Lung (tissue), 17 donors: ENCODE measurements at places on chromosomes 1 and 21. TPM values are rescaled to one million over a fixed set of nuclear protein-coding genes. Genes with fewer than 3 reads are reported as not detected.

DNA sequence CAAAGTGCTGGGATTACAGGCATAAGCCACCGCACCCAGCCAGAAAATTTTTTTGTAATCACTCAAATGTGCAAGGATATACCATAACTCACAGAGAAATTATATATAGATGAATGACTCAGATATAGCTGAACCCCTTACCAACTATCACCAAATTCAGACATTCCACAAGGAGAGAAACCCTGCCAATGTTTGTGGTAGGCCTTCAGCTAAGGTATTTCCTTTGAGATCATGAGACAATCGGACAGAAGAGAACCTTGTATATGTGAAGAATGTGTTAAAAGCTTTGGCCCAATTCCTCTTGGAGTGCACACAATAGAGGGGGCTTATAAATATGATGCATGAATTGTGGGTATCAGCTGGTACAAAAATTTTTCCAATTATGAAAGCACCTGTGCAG, 50.7 kb downstream of the ZNF684 start:
- H3K27me3 ChIP-seq = no peaks in the 10 kb centered on the region
- DNase-seq = no peak
- H3K4me3 ChIP-seq = no peak overlapping the region
- H3K4me1 ChIP-seq = no peaks in the 10 kb centered on the region
- no peak overlapping the region for H3K27ac ChIP-seq

- no peaks in the 10 kb centered on the region for H3K27me3 ChIP-seq
- H3K36me3 ChIP-seq = no peaks in the 10 kb centered on the region
- no peak for DNase-seq
- H3K4me3 ChIP-seq = no peak overlapping the region
These were observed 363.0 kb downstream of the NUF2 start for GRCh38 chr1:163684785-163685184.

- no peaks in the 10 kb centered on the region for H3K27me3 ChIP-seq
- no peak overlapping the region for H3K4me3 ChIP-seq
- H3K4me1 ChIP-seq = no peaks in the 10 kb centered on the region
- DNase-seq = no peak
- no peaks in the 10 kb centered on the region for H3K36me3 ChIP-seq
These were observed 151.6 kb downstream of the CNIH3 start for GRCh38 chr1:224767676-224768075.

- no peaks in the 10 kb centered on the region for H3K36me3 ChIP-seq
- no peak overlapping the region for H3K4me3 ChIP-seq
- no peak overlapping the region for H3K27ac ChIP-seq
- peak; percentile 9 for DNase-seq
These were observed 49.3 kb downstream of the LPGAT1 start for GRCh38 chr1:211781260-211781659.

GRCh38 chr1:224707843-224708725, 92.0 kb downstream of the CNIH3 start:
- H3K27ac ChIP-seq = no peak overlapping the region
- H3K36me3 ChIP-seq = no peaks in the 10 kb centered on the region
- H3K4me1 ChIP-seq = no peaks in the 10 kb centered on the region
- H3K27me3 ChIP-seq = no peaks in the 10 kb centered on the region

DNA sequence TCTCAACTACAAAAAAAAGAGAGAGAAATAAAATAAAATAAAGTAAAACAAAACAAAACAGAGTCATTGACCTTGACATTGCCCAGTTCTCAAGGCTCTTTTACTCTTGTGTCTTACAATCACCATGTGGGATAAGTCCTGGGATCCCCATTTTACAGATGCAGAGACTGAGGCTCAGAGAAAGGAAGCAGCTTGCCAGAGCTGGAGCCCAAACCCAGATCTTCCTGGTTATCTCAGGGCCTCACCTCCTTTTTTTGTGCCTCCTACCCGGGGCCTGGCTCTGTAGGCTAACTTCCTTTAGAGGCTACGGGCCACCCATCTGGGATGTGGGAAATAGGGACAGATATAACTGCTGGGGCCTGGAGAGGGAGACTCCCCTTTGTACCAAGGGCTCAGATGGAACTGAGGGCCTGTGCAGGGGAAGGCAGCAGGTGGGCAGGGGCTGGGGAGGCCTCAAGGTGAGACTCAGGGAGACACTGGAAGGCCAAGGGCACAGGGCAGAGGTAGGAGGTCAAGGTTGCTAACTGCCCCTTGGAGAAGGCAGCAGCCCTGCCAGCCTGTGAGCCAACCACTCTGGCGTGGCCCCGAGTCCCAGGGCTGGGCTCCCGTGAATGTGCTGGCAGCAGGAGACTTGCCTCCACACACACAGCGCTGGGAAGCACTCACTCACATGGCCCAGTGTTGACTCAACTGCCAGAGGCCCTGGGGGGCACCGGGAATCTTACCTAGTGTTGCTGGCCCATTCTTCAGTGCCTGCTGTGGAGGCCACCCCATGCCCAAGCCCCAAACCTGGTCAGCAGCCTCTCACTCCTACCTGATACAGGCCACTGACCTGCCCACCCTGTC, 6.5 kb upstream of the ECE1 start:
- H3K27ac ChIP-seq = peak overlapping the region; percentile 23
- no peak for DNase-seq
- H3K4me3 ChIP-seq = no peak overlapping the region

- no peak overlapping the region for H3K27ac ChIP-seq
- no peaks in the 10 kb centered on the region for H3K27me3 ChIP-seq
- peaks cover 10% of the 10 kb centered on the region for H3K4me1 ChIP-seq
- no peaks in the 10 kb centered on the region for H3K36me3 ChIP-seq
- no peak overlapping the region for H3K4me3 ChIP-seq
These were observed 57.7 kb upstream of the ATP5PO start for GRCh38 chr21:33973268-33973667.

DNA sequence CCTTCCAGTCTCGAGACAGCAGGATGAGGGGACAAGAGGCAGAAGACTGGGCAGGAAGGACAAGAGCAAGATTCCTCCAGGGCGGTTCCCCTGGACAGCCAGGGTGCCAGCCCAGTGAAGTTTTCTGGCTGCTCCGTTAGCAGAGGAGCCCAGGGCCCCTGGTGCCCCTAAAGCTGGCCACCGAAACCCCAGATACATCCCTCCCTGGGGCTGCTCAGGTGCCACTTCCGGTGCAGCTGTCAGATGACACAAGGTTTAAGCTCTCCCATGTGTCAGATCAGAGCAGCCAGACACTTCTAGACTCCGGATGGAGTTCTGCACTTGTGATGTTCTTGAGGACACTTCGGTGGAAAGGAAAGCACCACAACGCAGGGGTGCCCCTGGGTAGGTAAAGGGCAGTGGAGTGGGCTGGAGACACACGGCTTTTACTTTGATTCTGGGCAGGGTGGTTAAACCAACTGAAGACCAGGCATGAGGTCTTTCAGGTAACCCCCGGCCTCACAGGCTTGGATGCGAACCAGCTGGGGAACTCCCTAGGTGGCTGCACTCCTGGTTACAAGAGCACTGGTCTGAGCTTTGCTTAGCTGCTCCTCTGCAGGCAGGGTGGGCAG, 85.7 kb downstream of the ITPKB start:
- H3K4me1 ChIP-seq = peaks cover 39% of the 10 kb centered on the region
- no peaks in the 10 kb centered on the region for H3K36me3 ChIP-seq
- H3K4me3 ChIP-seq = no peak overlapping the region
- H3K27me3 ChIP-seq = no peaks in the 10 kb centered on the region
- DNase-seq = no peak

GRCh38 chr1:180672105-180672504, 40.3 kb downstream of the XPR1 start:
- no peaks in the 10 kb centered on the region for H3K4me1 ChIP-seq
- no peak overlapping the region for H3K4me3 ChIP-seq
- no peaks in the 10 kb centered on the region for H3K36me3 ChIP-seq
- no peaks in the 10 kb centered on the region for H3K27me3 ChIP-seq

- H3K4me1 ChIP-seq = peaks cover 4% of the 10 kb centered on the region
- no peaks in the 10 kb centered on the region for H3K36me3 ChIP-seq
- no peak for DNase-seq
- no peak overlapping the region for H3K27ac ChIP-seq
These were observed 317.0 kb downstream of the USP25 start for GRCh38 chr21:16046656-16047330.

DNA sequence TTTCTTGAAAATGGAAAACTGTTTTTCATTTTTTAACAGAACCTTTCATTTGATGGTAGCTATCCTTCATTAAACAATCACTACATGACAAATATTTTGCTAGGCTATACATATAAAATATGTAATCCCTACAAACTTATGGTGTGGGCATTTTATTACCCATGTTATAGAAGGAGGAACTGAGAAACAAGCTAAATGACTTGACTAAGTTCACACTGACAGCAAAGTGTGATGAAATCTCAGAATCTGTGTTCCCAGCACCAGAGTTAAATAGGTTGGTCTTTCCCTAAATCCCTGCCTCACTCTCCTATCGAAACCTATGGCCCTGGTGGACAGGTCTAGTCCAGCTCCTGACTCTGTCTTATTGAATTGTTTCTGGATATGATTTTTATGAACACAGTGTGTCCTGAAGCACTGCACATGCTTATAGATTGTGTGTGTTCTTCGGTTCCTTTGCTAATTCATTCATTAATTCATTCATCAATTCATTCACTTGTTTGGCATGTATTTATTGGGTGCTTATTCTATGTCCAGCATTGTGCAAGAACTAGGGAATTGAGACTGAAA, 301.0 kb downstream of the GRIK1 start:
- no peaks in the 10 kb centered on the region for H3K36me3 ChIP-seq
- no peaks in the 10 kb centered on the region for H3K27me3 ChIP-seq
- no peak overlapping the region for H3K4me3 ChIP-seq
- no peak overlapping the region for H3K27ac ChIP-seq

GRCh38 chr1:29975036-29975694, 738.8 kb downstream of the PTPRU start:
- no peak overlapping the region for H3K27ac ChIP-seq
- H3K36me3 ChIP-seq = no peaks in the 10 kb centered on the region
- no peaks in the 10 kb centered on the region for H3K27me3 ChIP-seq
- no peak overlapping the region for H3K4me3 ChIP-seq
- H3K4me1 ChIP-seq = no peaks in the 10 kb centered on the region
- DNase-seq = peak; percentile 39

DNA sequence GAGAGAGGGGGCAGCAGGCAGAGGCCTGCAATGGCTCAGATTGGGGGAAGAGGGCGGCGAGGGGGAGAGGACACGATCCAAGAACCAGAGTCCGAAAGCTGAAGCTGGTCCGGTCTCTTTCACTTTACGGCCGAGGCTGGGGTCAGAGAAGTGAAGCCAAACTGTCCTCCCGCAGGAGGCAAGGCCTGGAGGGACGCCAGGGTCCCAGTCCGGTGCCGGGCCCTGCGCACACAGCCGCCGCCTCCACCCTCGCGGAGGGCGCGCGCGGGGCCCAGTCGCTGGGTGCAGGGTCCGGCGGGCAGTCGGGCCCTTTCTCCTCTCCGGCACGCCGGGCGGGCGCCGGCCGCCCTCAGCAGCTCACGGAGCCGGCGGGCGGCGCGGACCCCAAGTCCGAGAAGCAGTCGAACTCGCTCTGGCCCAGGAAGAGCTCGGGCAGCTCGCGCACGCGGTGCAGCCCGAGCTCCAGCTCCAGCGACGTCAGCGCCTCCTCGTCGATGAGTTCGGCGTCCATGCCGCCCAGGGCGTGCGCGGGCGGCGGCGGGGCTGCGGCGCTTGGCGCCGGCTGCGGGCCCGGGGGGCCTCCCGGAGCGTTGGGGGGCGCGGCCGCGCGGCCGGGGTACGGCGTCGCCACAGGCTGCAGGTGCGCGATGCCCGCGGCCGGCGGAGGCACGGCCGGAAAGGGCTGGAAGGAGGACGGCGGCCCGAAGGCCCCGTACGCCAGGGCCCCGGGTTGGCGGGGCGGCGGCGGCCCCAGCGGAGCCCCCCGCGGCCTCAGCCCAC, 749 bp downstream of the CITED4 start:
- no peaks in the 10 kb centered on the region for H3K27me3 ChIP-seq
- H3K4me1 ChIP-seq = peaks cover 12% of the 10 kb centered on the region
- no peaks in the 10 kb centered on the region for H3K36me3 ChIP-seq
- peak; percentile 57 for DNase-seq
- H3K4me3 ChIP-seq = peak overlapping the region; percentile 63
- peak overlapping the region; percentile 87 for H3K27ac ChIP-seq

DNA sequence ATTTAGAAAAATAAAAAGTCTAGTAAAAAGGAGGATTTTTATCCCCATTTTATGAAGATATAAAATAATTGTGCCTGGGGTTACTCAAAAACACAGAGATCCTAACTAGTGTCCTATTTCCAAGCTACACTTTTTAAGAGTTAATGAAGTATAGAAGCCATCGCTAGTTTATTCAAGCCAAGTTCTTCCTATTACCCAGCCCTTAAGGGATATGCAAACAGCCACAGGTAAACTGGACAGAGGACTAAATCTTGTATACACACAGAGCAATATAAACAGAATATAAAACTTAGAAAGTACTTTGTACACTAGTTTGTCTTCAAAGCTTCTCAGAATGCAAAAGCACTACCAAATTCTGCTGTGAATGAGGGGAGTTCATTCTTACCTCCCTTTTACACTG, 111.1 kb downstream of the RERE start:
- no peak overlapping the region for H3K4me3 ChIP-seq
- H3K27me3 ChIP-seq = no peaks in the 10 kb centered on the region
- H3K4me1 ChIP-seq = peaks cover 2% of the 10 kb centered on the region
- H3K36me3 ChIP-seq = no peaks in the 10 kb centered on the region
- no peak for DNase-seq

DNA sequence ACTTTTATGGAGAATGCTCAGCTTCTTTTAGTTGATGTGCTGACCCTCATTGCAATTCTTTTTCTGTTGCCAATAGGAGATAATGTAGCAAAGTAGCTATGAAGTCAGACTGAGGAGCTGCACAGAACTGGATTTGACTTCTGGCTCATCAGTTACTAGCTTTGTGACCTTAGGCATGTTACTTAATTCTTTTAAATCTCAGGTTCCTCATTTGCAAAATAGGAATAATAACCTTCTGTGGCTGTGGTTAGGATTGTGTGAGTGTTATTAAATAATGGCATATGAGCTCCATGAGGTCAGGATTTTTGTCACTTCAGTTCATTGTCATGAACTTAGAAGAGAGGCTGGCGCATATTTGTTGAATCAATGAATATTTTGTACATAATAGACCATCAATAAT, 237.6 kb upstream of the SGIP1 start:
- H3K27me3 ChIP-seq = no peaks in the 10 kb centered on the region
- H3K27ac ChIP-seq = no peak overlapping the region
- no peak overlapping the region for H3K4me3 ChIP-seq
- no peaks in the 10 kb centered on the region for H3K36me3 ChIP-seq

- no peak overlapping the region for H3K27ac ChIP-seq
- H3K4me3 ChIP-seq = no peak overlapping the region
- H3K27me3 ChIP-seq = peaks cover 7% of the 10 kb centered on the region
- H3K4me1 ChIP-seq = peaks cover 5% of the 10 kb centered on the region
- no peaks in the 10 kb centered on the region for H3K36me3 ChIP-seq
These were observed 39.7 kb upstream of the DNAJC6 start for GRCh38 chr1:65269612-65270011.

The FCER1G gene
- 169 TPM for total RNA-seq

The RAB3B gene
- total RNA-seq = 0.57 TPM

The HSD3B2 gene
- total RNA-seq = 1.6 TPM

The MX2 gene
- 12.8 TPM for total RNA-seq

The CLDN14 gene
- total RNA-seq = 0.15 TPM

The CLCA2 gene
- 1.8 TPM for total RNA-seq

The CLCNKB gene
- 0.37 TPM for total RNA-seq

The GTF2B gene
- total RNA-seq = 20.8 TPM

The ELOVL1 gene
- total RNA-seq = 41.2 TPM

The OR2T29 gene
- not detected for total RNA-seq

The AKR7A3 gene
- total RNA-seq = 1.3 TPM

The CASQ2 gene
- 3.4 TPM for total RNA-seq

The CNR2 gene
- total RNA-seq = 0.46 TPM
